Glomerular endothelial cell (primary cell): ENCODE measurements at places on chromosomes 12 and 14.

DNA sequence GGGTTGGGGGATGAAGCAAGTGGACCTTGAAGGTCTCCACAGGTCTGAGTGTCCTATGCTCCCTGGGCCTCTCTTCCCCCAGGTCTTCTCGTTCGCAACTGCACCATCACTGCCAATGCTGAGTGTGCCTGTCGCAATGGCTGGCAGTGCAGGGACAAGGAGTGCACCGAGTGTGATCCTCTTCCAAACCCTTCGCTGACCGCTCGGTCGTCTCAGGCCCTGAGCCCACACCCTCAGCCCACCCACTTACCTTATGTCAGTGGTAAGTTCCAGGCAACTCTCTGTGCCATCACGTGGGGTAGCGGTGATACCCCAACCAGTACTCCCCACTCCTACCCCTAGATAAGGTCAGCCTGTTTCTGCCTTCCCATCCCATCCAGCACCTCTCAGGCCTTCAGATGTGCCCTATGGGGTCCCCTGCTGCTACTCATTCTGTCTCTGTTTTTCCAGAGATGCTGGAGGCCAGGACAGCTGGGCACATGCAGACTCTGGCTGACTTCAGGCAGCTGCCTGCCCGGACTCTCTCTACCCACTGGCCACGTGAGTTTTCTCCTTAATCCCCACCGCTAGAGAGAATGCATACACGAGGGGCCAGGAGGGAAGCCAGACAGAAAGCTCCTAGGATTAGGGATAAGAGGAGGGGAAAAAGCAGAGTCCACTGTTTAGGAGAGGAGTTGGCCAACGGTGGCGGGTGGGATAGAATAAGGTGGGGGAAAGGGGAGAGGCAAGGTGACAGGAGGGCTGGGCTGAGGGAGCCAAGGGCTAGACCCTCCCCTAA lies 1.6 kb upstream of the TAPBPL start:
- no peak for DNase-seq

GRCh38 chr12:118537481-118537917 lies 161.1 kb downstream of the SUDS3 start:
- no peak for DNase-seq

DNA sequence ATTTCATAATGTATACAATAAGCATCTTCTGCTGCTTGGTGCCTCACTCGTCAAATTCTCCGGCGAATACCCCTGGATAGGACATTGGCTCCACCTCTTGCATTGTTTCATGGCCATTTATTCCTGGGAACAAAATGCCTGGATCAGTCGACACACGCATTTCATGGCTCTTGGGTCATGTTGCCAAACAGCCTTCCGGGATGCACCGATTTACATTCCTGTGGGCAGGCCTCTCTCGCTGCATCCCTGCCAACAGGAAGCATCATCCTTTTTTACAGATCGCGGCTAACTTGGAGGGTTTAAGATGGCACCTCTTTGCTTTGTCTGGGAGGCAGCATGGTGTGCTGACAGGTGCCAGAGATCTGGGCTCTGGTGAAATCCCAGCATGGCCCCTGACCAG lies 32.7 kb upstream of the RIMBP2 start:
- no peak for DNase-seq

- DNase-seq = no peak
Observed at GRCh38 chr14:61662437-61663311, 32.6 kb upstream of the HIF1A start.

DNA sequence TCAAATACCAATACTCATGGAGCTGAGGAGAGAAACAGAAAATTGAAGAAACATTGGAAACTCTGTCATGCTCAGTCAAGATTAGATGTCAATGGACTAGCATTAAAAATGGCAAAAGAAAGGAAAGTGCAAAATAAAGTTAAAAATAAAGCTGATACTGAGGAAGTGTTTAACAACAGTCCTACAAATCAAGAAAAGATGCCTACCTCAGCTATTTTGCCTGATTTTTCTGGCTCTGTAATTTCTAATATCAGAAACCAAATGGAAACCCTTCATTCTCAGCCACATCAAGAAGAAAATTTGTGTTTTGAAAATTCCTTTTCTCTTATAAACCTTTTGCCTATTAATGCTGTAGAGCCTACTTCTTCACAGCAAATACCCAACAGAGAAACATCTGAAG lies 40.5 kb downstream of the METTL25 start:
- no peak for DNase-seq

GRCh38 chr14:36659010-36659821 lies 2.4 kb upstream of the PAX9 start:
- no peak for DNase-seq

- no peak for DNase-seq
Observed at GRCh38 chr12:52210186-52210924, 18.5 kb upstream of the KRT80 start.

DNA sequence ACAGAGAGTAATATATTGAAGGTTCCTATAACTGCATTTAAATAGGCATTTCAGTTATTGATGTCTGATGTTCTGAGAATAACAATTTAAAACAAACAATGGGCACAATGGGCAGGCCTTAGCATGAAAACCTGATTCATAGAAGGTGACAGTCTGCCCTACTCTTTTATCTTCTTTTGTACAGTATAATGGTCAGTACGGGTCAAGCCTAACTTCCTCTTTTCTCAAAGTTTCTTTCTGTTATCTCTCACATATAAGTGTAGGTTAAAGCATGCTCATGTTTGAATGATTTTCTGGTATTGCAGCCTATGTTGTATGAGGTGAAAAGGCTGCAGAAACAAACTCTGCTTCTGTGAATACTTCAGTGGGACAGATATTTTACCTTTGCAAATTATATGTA lies 14.2 kb downstream of the FKBP3 start:
- no peak for DNase-seq

DNA sequence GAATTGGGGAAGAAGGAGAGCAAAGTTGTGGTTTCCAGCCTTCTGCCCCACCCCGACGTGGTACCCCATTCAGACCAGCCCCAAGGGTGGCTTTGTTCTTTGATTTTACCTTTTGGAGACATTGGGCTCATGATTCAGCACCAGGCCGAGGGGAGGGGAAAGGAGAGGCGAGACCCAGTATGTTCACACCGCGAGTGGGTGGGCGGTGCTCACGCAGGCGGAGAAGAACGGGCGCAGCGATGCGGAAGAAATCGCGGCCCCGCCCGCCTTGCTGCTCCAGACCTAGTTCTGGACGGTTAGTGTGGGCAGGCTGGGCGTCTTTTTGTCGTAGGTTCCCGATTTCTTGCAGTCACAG lies 963 bp downstream of the ATL1 start:
- no peak for DNase-seq

- DNase-seq = no peak
Observed at GRCh38 chr12:116418551-116418950, 140.6 kb upstream of the MAP1LC3B2 start.

DNA sequence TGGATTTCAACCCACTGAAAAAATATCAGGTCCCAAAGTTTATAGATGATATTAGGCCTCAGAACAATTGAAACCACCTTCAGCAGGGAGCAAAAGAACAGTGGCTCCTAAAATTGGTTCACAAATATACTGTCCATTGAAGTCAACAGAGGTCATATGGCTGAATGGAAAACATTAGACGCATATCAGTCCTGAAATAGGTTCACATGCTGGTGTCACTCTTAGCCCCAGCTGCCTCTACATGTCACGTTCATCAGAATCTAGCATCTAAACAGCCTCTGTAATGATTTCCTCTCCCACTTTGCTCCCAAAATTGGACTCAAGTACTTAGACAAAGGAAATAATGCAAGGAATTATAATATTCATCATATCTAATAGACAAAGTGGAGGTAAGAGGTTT lies 8.7 kb downstream of the FLRT2 start:
- no peak for DNase-seq

DNA sequence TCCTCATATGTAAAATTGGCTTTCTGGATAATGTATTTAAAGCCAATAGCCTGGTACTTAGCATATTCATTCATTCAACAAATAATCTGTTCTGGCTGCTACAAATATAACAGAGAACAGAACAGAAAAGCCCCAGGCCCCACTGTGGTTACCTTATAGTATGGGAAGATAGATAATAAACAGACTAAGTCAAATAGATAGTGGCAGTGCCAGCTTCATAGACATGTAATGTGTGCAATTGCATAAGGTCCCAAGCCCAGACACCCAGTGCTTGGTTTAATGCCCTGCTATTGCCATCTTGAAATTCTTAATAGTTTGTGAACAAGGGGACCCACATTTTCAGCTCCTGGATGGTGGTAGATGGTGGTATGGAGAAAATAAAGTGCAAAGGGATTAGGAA lies 320.2 kb upstream of the USP15 start:
- no peak for DNase-seq

GRCh38 chr14:89165189-89166181 lies 251.5 kb downstream of the FOXN3 start:
- DNase-seq = peak; percentile 60

DNA sequence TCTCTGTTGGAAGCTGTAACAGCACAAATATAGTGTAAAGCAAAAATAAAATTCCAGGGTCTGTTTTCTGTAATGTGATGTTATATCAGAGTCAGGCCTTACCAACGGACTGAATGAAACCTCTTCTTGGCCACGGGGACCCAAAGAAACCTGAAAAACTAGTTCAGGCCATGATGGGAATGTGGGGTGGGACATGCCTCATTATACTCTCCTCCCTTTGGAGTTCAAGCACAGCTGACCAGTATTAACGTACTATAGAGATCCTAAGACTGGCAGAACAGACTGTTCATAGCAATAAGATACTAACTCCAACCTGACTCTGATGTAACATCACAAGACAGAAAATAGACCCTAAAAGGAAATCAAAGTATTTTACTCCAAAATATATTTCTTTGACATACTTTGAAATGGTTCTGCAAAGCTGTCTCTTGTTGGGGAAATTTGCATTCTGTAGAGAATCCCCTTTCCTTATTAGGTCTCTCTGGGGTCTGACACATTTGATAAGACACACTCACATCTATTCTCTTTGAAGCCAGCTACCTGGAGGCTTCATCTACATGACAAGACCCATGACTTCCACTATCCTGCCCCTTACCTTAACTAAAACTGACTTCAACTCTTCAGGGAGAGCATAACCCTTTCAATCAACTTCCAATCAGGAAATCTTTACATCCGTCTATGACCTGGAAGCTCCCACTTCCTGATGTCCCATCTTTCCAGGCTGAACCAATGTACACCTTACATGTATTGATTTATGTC lies 444.6 kb downstream of the SOX5 start:
- no peak for DNase-seq

- DNase-seq = no peak
Observed at GRCh38 chr12:4256043-4256826, 17.3 kb upstream of the CCND2 start.

DNA sequence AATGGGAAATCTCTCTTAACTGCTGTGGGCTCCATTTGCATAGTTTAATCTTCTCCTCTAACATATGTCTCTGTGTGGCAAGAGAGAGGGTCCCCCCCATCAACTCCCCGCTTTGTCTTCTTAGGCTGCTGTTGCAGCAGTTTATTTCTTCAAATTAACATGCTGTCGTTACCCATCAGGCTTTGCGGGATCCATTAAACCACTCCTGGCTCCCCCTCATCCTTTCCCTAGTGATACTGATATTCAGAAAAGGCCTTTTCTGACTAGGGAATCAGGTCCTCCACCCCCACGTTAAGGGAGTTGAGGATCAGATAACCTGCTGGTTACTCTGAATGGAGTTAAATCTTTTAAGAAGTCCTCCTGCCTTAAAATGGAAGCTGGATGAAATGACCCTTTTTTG lies 15.2 kb downstream of the GPR84 start:
- DNase-seq = no peak

GRCh38 chr14:76993752-76994151 lies 34.8 kb downstream of the IRF2BPL start:
- DNase-seq = no peak

GRCh38 chr14:21032326-21033132 lies 2.1 kb downstream of the RNASE13 start:
- no peak for DNase-seq

GRCh38 chr12:107593713-107594381 lies 91.8 kb upstream of the PWP1 start:
- DNase-seq = no peak

DNA sequence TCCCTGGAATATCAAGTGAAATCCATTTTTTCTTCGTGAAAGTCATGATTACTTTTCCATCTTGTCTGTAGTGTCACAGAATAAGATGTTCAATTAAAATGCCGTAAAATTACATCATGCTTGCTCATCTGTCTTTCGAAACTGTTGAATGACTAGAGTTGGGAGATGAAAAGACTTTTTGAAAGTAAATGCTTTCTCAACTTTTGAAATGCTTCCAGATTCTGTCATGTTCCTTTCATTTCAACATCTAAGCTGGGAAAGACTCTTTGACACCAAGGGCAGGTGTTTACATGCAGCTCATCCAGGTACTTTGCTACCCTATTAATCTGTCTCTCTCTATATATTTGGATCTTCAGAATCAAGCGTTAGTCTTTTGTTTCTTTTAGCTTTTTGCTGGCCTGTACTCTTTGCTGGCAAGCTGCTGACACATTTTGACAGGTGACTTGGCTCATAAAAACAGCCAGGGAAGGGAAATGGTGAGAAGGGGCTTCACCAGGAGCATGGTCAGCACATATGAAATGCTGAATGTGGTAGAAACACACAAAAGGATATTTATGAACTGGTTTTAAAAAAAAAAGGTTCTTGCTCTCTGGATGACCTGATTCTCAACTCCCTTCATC lies 77.0 kb upstream of the METAP2 start:
- no peak for DNase-seq

DNA sequence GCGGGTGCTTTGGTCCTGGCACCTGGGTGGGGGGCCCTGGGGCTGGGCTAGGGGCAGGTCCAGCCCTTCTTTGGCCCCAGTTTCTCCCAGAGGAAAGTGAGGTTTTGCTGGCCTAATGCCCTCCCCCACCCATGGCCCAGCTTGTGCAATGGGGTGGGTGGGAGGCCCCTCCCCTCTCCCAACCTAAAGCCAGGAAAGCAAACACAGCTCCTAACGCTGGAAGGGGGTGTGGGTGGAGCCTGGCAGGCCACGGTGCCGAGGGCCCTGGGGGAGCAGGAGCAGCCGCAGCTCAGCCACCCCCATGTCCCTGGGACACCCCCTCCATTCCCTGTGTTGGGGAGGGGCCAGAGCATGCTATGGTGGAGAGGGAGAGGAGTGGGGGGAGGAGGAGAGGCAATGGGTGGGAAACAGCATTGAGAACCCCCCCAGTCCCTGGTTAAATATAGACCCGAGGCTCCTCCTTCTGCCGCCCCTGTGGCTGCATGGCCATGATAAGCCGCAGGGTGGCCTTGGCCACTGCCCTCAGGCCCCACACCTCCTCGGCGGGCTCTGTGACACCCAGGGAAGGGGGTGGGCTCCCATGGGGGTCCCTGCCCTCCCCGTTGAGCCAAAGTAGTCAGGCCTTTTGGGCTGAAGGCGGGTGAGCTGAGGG lies 4.7 kb downstream of the EXOC3L4 start:
- DNase-seq = no peak

DNA sequence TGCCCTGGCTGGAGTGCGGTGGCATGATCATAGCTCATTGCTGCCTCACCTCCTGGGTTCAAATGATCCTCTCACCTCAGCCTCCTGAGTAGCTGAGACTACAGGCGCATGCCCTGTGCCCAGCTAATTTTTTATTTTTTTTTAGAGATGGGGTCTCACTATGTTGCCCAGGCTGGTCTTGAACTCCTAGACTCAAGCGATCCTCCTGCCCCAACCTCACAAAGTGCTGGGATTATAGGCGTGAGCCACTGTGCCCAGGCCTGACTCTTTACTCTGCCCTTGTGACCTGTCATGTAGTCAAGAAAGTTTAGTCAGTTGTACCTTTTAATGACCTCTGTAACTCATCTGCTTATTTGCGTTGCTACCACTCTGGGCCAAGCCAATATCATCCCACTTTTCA lies 55.7 kb downstream of the PROX2 start:
- no peak for DNase-seq

- no peak for DNase-seq
Observed at GRCh38 chr12:48940181-48940580, 14.9 kb upstream of the FKBP11 start.
